ENCODE measurements at places on chromosomes 5 and 9. TPM values are rescaled to one million over a fixed set of nuclear protein-coding genes. Genes with fewer than 3 reads are reported as not detected.

Gene PRDM9
- not detected for total RNA-seq

- H3K4me3 ChIP-seq, result no peak overlapping the region
- no peaks in the 10 kb centered on the region for H3K27me3 ChIP-seq
- DNase-seq, result no peak
- H3K36me3 ChIP-seq, result peaks cover 30% of the 10 kb centered on the region
Measured at GRCh38 chr5:36640949-36641348, 34.5 kb downstream of the SLC1A3 start.

- H3K27me3 ChIP-seq, result peaks cover 4% of the 10 kb centered on the region
- no peak for DNase-seq
- no peak overlapping the region for H3K27ac ChIP-seq
Measured at GRCh38 chr5:53749621-53750020, 189.2 kb downstream of the NDUFS4 start.

- no peak for DNase-seq
- H3K4me1 ChIP-seq, result no peaks in the 10 kb centered on the region
- no peak overlapping the region for H3K27ac ChIP-seq
- no peaks in the 10 kb centered on the region for H3K27me3 ChIP-seq
- H3K36me3 ChIP-seq, result no peaks in the 10 kb centered on the region
Measured at GRCh38 chr5:127830157-127830556, 127.0 kb downstream of the CCDC192 start.

Gene FAM114A2
- total RNA-seq, result 12.2 TPM

Gene DAB2IP
- total RNA-seq, result 52.6 TPM
